ENCODE measurements at places on chromosomes 1 and 21.
A peak's percentile ranks its signal among the peaks of the same experiment; 100 is the strongest.

DNA sequence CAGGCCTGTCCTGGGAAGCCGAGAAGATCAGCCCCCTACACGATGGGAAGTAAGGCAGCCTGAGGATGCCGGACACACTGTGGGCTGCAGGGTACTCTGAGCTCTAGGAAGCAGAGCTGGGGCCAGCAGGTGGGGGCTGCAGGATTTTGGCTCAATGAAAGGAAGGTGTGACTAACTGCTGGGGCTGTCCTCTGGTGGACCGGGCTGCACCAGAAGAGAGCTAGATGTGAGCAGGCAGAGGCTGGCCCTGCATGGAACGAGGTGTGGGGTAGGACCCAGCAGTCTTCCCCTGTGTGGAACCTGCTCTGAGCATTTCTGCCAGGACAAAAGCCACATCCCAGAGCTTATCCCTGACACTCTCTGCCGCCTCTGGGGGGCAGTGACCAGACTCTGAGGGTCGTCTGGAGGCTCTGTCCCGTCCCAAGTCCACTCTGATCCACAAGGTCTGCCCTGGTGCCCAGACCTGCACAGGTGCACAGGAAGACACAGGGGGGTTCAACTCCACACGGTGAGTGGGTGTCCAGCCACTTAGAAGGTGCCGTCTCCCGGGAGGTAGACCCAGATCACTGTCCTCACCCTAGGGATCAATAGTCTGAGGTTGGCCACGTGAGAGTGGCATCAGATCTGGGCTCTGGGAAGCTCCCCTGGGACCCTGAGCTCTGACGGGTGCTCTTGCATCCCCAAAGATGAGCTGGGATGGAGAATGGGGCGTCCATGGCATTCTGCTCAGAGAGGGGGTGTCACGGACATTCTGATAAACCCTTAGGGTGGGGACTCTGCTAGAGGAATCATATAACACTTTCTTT is 187.6 kb upstream of the VAMP3 start:
- no peak for DNase-seq

DNA sequence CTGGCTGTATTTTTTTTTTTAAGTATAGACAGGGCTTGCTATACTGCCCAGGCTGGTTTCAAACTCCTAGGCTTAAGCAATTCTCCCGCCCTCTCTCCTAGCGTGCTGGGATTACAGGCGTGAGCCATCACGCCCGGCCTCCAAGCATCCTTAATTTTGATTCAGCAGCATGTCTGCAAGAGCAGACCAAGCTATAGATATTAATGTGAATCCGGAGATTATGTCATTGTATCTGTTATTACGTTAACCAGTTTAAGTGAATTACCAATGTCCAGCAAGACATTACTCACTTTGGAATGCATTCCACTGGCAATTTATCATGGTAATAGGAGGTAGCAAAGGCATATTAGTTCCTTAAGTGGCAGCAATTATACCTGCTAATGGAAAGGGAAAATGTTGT is 179.7 kb downstream of the CHRM3 start:
- no peak for DNase-seq

DNA sequence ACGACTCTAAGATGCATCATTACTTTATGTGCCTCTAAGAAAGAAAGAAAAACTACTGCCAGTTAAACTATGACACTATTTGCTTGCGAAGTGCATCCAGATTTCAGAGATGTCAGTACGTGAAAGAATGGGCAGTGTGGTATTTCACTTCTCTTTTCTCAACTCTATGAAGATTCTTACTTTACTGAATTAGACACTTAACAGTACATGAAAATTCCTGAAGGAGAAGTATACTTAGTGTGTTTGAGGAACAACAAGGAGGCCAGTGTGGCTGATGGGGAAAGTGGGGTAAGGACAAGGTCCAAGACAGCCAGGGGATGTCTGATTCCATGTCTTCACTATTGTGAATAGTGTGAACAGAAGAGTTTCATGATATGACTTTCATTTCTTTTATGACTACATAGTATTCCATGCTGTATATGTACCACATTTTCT is 53.9 kb upstream of the HSD17B7 start:
- DNase-seq: no peak

- no peak for DNase-seq
Observed at GRCh38 chr21:17388226-17388625, 124.6 kb upstream of the CXADR start.

DNA sequence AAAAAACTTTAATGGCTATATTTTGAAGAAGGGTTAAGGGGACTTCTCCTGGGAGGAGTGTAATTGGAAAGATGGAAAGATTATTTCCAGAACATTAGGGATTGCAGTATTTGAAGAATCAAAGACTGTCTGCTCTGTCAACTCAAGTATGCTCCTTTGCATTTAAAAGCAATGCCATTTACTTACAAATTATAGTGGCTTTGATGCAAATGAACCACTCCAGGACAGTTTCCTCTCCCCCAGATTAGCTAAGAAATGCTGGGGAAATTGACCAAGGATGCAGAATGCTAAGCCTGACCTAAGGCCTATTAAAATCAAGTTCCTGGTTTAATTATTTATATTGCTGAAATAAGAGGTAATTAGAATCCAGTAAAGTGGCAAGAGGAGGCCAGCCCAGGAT is 110.5 kb upstream of the CAMK1G start:
- DNase-seq: no peak

DNA sequence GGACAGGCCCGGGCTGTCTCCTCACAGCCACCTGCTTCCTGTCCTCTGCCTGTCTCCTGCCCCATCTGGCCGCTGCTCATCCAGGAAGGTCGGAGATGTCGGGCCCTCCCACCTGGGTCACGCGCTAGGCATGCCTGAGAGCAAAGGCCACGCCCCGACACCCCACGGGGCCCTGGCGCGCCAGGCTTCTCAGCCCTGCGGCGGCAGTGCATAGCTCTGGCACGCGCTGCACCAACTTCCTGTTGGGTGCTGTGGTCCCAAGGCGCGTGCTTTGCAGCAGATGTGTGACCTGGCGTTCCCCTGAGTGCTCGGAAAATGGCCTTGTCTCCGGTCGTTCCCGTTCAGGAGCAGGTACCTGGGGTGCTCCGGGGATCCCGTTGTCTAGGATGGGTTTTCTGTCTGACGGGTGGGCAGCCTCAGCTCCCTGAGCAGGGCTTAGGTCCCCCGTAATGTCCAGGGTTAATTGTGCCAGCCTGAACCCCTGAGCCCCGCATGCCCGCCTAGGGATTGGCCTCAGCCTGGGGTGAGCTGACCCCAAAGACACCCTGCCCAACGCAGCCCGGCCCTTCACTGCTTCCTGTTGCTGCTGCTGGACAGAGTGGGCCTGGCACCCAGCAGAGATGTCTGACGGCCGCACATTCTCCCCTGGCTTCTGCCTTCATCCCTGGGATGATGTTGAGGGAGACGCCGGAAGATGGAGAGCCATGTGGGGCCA is 19.4 kb upstream of the KCNAB2 start:
- DNase-seq: peak; percentile 8

GRCh38 chr1:34460193-34460592 is 283.5 kb downstream of the C1orf94 start:
- DNase-seq: no peak

DNA sequence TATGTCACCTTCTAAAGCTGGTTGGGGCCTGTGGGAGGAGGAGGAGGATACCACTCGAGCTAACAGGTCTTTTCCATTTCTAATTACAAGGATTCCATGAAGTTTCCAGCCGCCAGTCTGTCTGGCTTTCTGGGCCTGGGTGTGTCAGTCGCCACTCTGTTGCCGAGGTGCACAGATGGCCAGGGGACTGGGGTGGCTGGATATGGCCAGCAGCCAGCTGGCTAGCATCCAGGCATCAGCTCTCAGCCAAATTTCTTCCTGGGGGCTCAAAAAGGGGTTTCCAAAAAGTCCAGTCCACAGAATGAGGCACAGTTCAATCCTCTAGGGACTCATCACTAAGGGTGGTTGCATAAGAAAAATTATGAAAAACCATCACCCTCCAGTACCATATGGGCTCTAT is 32.4 kb downstream of the ITPKB start:
- no peak for DNase-seq

DNA sequence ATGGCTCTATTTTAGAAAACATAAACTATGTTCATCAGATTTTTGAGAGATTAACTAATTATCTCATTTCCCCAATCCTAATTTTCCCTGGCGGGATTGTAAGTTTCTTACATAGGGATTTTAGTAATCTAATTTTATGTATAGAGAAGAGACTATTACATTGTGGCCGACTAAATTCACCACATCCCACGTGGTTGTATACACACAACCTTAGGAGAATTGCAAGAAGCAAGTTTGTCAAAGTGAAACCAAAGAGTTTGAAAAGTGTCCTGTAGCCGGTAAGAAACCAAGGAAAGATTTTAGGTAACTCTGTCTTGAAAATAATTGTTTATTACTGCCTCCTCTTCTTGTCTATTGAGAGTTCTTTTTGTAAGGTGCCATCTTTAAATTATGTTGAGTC is 550.6 kb downstream of the LTN1 start:
- no peak for DNase-seq

DNA sequence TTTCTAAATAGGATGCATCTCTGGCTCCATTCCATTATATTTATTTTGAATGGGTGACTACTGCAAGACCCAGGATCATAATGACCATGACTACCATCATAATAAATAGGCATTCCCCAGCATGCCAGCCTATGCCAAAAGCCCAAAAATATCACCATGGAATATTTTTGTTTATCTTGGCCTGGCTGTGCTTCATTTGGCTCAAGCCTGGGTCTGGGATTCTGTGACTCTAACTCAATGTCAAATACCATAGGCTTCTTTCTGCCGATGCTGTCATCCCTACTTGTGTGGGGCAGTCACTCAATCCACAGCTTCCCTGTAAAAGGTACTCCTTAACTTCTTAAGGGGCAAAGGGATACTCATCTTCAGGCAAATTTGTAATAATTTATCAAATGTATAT is 66.6 kb downstream of the DIRAS3 start:
- no peak for DNase-seq

- no peak for DNase-seq
Observed at GRCh38 chr1:14993414-14993813, 160.1 kb upstream of the TMEM51 start.

GRCh38 chr1:27662707-27663393 is 9.1 kb downstream of the IFI6 start:
- DNase-seq: peak; percentile 79

GRCh38 chr1:42931108-42931539 is 27.5 kb downstream of the SLC2A1 start:
- peak; percentile 63 for DNase-seq

DNA sequence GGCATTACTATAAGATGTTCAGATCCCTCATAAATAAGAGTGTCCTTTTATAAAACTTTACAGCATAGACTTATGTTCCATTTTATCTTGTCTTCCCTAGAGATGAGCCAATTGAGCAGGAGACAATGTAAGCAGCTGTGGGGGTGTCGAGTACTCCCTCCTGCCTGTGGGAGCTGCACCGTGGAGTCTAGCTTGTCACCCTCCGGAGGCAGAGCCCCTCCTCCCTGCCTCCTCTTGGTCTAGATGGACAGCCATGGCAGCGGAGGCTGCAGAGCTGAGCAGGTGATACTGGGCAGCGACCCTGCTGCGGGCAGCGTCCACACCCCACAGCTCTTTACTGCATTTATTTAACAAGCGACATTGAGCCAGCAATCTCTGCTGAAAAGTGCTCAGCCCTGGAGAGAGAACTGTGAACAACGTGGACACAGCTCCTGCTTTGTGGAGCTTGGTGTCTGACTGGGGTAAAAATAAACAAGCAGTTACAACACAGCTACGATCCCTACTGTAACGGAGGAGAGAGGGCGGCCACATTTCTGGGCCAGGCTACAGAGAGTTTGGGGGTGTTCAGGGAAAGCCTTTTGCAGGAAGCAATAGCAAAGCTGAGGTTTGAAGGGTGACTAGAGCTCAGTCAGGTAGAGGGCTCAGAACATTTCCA is 12.8 kb upstream of the KIF21B start:
- no peak for DNase-seq

DNA sequence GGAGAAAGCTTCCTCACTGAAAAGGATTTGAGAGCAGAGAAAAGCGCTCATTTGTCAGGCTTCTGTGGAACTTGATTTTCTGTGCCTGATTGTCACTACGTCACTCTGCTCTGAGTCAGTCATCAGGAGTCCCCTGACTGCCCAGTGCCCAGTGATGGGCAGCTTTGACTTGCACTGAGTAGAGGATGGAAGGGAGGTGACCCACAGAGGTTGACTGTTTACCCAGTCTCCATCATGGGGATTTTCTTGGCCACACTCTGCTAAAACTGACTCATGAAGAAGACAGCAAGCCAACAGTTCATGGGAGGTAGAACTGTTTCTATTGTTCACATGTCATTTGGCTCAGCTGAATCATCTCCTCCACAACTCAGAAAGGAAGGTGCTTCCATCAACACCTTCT is 82.1 kb upstream of the DUSP10 start:
- DNase-seq: no peak

Measured in fibroblast of villous mesenchyme (primary cell).